ENCODE measurements at places on chromosomes 11 and 22.
A peak's percentile ranks its signal among the peaks of the same experiment; 100 is the strongest.

GRCh38 chr11:80849253-80849652 is 1408.4 kb upstream of the TENM4 start:
- DNase-seq, result no peak

DNA sequence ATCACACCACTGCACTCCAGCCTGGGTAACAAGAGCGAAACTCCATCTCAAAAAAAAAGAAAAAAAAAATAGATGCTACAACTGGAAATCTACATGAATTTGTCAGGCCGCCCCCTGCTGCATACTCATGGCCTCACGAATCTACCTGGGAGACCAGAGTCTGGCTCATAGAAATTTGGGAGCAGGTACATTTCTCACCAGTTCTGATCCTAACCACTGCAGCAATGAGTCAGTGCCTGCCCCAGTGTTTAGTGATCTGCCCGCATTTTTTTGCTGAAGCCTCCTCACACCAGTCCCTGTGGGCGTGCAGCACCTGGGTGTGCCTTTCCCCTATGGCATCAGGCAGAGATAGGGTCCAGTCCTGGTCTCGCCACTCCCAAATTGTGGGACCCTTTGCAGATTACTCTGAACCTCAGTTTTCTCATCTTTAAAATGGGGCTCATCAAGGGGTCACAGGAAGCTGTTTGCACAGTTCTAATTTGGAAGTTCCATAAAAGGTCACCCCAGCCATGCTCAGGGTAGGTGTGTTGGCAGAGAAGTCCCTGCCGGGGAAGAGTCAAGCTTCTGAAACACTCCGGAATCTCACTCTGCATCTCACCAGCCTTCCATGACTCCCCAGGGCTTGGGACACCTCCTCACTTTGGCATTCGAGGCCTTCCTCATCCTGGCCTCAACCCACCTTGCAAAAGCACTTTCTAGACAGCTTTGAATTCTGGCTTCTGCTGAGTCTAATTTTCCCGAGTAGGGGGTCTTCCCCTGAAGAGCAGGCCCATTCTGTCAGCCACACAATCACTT is 39.3 kb upstream of the LINC01488 start:
- no peak for DNase-seq

- no peak for DNase-seq
Measured at GRCh38 chr11:5626196-5626595, 1.4 kb downstream of the TRIM34 start.

DNA sequence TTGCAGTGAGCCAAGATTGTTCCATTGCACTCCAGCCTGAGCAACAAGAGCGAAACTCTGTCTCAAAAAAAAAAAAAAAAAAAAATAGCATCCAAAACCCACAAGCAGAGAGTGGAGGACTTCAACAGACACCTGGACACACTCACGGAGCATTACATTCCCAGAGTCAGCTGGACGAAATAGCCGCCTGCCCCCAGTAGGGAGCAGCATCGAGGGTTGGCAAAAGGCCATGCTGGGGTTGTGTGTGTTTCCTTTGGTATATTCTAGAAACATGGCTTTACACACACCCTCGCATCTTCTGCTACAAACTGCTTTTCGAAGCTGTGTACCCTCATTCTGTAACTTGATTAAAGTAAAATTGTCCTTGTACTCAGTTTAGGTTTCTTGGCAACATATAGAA is 5.3 kb downstream of the ADA2 start:
- DNase-seq, result peak; percentile 58

DNA sequence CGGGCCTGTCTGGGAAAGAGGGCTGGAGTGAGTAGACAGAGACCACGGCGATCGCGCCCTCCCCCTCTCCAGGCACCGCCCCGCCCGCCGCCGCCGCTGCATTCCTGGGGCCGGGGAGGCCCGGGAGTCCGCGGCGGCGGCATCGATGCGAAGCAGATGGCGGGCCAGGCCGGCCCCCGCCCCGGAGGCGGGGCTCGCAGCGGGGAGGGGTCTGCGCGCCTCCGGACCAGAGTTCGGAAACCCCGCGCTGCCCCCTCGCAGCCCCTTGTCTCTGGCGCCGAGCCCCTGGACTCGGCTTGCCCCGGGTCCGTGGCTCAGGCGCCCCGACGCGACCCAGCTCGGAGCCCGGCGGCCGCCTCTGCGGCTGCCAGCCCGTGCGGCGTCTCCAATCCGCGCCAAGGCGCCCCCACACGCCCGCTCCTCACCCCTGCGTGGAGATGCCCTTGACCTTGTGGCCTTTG is 1.3 kb downstream of the SCARF2 start:
- DNase-seq, result no peak

DNA sequence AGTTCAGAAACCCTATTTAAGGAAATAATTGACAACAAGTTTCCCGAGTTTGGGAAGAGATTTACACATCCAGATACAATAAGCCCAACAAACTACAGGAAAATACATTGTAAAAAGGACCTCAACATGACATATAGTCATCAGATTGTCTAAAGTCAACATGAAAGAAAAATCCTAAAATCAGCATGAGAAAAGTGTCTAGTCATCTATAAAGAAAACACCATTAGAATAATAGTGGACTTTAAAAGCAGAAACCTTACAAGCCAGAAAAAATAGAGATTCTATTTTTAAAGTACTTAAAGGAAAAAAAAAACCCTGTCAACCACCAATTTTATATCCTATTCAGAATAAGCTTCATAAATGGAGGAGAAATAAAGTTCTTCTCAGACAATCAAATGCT is 1.4 kb upstream of the OR5B2 start:
- no peak for DNase-seq

DNA sequence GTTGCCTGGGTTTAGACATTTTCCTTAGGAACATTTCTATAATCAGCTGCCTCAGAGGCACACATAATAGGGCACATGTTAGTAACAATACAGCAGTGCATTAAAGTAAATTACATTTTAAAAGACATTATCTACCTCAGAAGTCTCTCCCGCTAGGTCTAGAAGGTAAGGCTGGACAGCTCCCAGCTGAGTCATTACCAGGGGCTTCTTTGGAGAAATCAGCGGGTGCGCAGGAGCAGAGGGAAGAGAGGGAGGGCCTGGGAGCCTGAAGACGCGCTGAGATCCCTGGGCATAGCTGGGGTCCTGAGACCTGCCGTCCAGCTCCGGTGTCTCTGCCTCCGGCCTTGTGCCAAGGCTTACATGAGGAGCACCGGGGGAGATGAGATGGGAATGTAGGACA is 67.7 kb downstream of the TMPRSS5 start:
- DNase-seq, result no peak

DNA sequence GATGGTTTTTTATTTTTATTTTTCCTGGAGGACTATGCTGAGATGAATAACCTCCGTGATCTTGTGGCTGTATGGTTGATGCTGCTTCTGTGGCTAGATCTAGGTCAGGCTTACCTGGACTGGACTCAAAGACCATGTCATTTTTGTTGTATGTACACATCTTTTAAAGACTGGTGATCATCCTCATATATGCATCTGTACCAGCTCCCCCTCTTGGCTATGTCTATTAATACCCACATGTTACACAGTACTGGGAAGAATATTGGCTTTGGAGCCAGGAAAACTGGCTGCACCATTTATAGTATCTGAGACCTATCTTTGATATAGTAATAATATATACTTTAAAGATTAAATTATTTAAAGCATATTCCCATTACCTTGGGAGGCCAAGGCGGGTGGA is 18.4 kb upstream of the PITPNB start:
- no peak for DNase-seq

DNA sequence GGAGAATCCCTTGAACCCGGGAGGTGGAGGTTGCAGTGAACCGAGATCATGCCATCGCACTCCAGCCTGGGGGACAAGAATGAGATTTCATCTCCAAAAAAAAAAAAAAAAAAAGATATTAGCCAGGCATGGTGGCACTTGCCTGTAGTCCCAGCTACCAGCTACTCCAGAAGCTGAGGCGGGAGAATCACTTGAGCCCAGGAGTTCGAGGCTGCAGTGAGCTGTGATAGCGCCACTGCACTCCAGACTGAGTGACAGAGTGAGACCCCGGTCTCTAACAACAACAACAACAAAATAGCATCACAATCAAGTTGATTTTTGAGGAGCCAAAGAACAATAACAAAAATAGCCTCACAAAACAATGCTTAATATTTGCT is 2.3 kb downstream of the PMM1 start:
- no peak for DNase-seq

DNA sequence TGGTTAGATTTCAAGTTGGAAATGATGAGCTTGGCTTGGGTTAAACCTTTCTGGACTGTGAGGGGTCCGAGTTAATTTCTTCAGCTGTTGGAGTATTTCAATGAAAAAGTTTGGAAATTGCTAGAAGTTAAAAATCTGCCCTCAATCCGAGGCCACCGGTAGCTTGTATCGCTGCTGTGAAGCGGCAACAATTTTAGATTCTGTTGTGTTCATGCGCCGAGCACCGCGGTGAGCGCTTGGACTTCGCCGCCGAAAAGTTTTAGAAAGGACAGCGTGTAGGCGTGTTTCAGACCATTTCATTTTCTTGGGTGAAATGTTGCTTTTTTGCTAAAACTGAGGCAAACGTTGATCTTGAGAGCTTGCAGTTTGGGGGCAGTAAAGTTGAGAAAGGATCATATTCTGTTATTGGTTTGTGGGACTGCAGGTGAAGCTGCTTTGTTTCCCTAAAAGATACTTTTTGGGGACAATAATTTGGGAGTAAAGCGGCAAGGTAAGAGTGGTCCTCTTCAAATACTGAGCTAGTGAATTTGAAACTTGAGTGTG is 928 bp downstream of the FBXO7 start:
- DNase-seq, result peak; percentile 13

GRCh38 chr22:39098026-39098425 is 982 bp downstream of the APOBEC3H start:
- DNase-seq, result no peak

DNA sequence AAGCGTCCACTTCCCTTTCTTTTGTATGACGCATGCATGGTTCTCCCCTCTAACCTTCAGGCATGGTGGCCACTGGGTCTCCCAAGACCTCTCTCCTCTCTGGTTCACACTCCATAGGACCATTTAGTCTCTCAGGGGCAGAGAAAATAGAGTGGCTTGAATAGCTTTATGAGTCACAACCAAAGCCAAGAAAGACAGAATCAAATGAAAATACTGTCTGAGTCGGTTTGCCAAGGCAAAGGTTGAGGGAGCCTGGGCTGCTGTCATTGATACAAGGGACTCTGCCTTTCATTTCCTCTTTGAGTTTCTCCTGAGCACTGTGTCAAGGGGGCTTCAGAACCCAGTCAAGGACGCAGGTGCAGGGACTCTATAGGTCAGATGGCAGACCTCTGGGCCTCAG is 44.2 kb downstream of the TENM4 start:
- no peak for DNase-seq

- DNase-seq, result peak; percentile 25
Measured at GRCh38 chr11:61627850-61628661, 47.2 kb upstream of the SYT7 start.

GRCh38 chr22:24697172-24697571 is 77.3 kb downstream of the PIWIL3 start:
- no peak for DNase-seq

DNA sequence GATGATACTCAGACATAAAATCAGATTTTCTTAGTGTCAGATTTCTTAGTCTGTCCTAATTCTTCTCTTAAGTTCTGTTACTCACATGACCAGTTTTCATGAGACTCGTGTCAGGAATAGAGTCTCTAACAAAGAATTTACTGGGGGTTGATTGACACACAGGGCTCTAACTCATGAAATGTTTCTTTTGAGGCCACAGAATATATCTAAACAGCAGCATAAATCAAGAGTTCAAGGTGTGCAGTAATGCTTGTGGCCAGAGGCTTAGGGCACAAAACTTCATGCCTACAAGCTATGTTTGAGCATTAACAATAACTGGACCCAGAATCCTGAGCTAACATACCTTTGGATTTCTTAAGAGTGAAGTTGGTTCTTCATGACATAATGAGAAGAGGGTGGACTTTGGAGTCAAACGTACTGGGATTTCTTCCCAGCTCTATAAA is 237.2 kb downstream of the DDX10 start:
- DNase-seq, result no peak

DNA sequence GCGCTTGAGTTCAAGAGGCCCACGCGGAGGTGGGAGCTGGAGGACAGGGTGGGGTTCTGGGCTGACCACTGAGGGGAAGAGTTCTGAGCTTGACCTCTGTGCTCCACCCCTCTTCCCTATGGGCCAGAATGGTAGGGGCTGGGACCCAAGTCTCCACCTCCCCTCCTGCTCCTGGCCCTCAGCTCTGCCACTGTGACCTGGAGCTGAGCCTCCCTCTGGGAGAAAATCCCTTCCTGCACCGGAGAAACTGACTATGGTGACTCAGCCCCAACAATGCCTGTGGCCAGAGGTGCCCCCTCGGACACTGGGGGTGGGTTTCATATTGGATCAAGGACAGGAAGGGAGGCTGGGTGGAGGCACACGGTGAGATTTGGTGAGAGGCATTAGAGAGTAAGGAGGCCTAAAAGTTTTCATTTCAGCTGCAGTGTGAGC is 23.0 kb downstream of the RELT start:
- DNase-seq, result no peak

- DNase-seq, result no peak
Measured at GRCh38 chr11:116502641-116503061, 270.1 kb downstream of the BUD13 start.

- DNase-seq, result no peak
Measured at GRCh38 chr22:45335854-45336522, 26.3 kb downstream of the FAM118A start.
